ENCODE measurements at places on chromosomes 1 and 21.

GRCh38 chr1:25599969-25600610, 16.5 kb upstream of the MAN1C1 start:
- DNase-seq: no peak

GRCh38 chr1:17486242-17486641, 46.8 kb upstream of the RCC2 start:
- no peak for DNase-seq

DNA sequence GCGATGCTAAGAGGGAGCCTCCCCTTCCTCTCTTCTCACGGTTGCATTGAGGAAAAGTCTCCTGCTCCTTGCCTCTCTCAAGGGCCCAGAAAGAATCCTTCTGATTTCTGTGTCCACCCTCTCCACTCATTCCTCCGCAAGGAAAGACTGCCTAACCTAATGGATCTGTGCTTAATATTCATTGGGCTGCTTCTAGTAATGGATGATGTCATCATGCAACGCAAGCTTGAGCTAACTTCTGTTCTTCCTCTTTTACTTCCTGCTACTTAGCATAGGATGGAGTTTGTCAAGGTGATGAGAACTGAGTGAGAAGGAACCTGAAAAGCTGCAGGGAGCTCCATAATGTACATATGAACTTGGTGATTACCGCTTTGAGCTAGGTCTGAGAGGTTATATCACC, 35.2 kb upstream of the HMGB4 start:
- no peak for DNase-seq

- no peak for DNase-seq
Observed at GRCh38 chr1:34713443-34713842, 41.4 kb upstream of the GJB5 start.

DNA sequence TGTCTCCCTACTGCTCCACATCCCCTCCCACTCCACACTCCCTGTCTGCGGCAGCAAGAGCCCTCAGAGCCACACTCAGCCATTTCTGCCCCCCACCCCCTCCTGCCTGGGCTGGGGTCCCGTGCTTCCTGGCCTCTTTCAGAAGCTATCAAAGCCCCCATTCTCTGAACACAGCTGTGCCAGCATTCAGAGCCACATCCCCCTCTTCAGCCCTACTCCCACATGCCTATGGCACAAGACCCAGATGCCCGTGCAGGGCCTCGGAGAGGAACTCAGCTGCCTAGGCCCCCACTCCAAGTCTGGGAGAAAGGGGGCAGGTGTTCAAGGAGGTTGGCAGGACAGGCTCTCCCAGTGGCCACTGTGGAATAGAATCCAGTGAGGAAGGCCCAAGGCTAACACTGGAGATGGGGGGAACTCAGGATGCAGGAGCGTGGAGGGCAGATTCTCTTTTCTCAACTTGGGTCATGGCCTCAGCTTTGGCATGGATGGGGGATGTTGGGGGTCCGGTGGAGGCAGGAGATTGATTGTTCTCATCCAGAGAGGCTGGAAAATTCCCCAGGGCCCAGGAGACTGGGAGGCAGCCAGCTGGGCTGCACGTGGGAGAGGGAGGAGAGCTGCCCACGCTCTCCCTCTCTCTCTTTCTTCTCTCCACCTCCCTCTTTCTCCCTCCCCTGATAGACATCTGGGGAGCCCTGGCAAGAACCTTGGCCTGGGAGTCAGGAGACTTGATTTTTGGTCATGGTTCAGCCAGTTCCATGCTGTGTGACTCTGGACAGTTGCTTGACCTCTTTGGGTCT, 3.5 kb upstream of the BCAN start:
- DNase-seq: no peak

DNA sequence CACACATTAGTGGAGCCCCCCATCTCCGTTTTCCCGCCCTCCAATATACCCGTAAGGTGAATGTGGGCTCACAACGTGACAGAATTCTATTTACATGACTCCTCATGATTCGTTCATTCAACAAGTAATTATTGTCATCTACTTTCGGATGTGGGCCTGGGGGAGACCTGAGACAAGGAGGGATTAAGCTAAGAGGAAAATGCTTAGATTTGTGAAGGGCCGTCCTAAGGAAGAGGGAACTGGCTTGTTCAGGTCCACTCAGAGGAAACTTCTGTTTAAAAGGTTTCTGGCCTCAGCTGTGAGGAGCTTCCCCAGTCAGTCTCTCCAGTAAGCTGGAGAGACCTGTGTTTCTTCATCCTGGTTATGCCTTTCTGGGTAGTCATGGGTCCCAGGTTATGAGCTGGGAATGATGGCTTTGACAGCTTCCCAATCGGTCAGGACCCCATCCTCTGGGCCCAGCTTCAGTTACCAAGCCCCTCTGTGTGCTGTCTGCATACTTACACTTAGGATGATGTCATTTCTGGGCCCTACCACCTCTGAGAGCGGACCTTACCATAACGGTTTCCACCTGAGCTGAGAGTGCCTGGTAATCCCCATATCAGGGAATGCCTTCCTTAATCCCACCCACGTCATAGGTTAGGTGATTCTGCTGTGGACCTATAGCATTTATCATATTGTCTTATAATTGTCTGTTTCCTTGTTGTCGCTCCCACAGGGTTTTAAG, 687 bp upstream of the ERI3 start:
- no peak for DNase-seq

- DNase-seq: no peak
Observed at GRCh38 chr1:160217481-160218051, 12.4 kb downstream of the PEA15 start.

- DNase-seq: no peak
Observed at GRCh38 chr1:83822208-83822607, 176.7 kb downstream of the TTLL7 start.

DNA sequence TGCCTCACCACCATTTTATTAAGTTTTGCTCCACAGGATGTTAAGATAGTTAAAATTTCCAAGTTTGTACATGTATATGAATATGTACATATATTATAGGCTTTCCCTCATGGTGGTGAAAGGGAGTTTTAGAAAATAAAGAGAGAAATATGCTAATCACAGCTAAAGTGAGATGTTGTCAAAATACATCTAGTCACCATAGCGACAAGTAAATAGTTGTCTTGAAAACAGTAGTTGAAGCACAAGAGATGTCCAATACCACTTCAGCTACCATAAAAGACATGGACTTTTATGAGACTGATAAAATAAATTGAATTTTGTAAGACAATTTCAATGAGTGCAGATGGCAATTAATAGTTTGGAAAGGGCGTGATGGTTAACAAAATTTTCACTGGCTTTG, 1600.0 kb downstream of the BRINP3 start:
- no peak for DNase-seq

GRCh38 chr21:39504230-39504629, 52.5 kb downstream of the SH3BGR start:
- DNase-seq: no peak

DNA sequence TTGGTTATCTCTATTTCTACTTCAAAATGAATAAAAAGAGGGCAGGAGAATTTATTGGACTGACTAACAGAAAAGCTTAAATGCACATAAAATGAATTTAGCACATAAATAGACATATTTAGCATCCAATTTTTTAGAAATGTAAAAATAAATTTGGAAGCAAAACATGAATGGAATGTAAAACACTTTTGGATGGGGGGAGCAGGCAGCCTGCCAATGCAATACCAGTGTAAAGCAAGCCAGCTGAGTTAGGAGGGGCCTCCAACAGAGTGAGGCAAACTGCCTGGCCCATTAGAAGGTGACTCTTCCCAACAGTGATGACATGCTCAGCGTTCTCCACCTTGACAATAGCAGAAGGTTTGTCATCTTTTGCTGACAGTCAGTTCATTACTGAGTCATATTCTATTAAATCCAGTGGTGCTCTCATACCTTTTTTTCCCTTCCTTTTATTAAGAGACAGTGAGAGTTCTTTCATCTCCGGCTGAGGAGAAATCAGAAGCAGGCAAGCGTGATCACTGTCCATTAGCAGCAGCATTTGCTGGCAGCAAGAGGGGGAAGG, 19.5 kb upstream of the EXO1 start:
- no peak for DNase-seq

DNA sequence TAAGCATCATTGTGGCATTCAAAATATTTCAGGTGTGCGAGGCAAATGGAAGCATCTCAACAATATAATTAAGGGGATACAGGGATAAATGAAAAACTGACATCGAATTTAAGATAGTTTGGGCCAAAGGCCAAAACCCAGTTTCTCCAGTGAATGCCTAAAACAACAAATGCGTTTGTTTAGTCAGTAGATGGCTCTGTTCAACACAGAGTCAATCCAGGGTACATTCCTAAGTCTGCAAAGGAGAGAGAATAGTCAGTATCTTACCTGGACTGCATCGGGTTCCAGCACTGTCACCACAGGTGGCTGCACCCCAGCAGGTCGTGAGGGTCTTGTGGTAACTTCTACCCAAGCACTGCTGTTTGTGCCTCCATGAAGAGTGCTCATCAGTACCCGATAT, 321.1 kb downstream of the KCTD3 start:
- no peak for DNase-seq

DNA sequence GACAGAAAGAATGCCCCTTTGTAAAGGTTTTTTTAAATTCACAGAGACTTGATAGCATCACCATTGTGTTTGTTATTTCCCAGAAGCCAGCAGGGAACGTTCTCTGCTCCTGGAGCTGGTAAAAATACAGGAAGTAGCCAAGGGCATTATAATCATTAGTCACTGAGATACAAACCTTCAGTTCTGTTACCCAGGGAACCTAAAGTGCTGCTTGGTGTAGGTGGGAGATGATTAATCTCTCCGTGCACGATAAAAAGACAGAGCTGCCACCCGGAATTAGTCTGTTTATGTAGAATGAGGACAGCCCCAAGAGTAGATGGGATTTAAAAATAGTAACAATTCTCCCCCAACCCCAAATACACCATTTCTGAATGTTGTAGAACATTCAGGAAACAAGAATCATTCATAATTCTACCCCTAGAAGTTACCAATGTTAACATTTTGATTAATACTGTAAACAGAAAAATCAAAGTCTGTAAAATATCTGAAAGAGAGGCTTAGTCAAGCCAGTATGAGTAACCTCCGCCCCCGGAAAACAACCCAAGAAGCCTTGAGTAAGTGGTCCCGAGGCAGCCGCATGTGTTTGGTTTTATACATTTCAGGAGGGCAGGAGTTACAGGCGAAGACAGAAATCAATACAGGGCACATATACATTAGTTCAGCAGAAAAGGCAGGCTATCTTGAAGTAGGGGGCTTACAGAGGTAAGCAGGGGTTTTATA, 45.3 kb upstream of the CTBS start:
- DNase-seq: no peak

- DNase-seq: no peak
Observed at GRCh38 chr1:170662561-170663403, 1.1 kb upstream of the PRRX1 start.

DNA sequence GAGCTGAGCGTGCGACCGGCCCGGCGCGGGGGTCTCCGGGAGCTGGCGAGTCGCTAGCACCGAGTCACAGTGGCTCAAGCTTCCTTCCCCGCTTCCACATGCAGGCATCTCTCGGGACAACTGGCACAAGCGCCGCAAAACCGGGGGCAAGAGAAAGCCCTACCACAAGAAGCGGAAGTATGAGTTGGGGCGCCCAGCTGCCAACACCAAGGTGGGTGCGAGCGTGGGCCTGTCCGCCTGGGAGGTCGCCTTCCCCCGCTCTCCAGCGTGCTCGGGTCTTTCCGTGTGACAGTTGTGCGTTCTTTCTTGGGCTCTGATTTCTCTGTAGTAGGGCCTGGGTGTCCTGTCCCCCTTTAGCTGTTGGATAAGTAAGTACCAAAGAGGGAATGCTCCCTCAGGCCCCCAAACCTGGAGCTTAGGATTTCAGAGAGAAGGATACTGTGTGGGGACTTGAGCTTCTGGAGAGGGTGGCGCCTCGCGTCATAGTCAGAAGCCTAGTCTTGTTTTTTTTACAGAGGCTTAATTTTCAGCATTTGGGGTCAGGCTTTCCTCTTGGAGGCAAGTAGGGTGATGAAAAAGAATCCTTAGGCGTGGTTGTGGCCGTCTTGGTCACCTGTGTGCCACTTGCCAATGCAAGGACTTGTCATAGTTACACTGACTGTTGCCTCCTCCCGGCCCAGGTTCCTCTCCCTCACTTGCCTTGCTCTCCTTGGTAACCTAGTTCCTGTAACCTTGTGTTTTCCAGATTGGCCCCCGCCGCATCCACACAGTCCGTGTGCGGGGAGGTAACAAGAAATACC, 790 bp downstream of the RPS8 start:
- DNase-seq: no peak

DNA sequence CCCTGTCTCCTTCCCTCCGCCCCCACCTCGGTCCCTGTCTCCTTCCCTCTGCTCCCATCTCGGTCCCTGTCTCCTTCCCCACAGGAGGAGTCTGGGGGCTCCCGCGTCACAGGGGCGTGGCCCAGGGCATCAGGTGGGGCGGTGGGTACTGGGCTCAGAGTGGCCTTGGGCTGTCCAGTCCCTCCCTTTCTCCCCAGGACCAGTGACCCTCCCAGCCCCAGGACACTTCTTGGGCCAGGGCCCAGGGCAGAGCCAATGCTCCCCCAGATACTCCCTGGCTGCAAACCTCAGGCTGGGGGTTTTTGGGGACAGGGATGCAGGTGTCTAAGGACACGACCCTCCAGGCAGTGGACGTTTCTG, 6.8 kb upstream of the RNF223 start:
- DNase-seq: no peak

- DNase-seq: no peak
Observed at GRCh38 chr1:200784576-200784975, 45.9 kb downstream of the CAMSAP2 start.

- DNase-seq: no peak
Observed at GRCh38 chr1:219927956-219928790, at the start of gene SLC30A10. SLC30A10 (minus strand) TSS chr1:219928557; CDS start chr1:219928440, 117 bp downstream.

DNA sequence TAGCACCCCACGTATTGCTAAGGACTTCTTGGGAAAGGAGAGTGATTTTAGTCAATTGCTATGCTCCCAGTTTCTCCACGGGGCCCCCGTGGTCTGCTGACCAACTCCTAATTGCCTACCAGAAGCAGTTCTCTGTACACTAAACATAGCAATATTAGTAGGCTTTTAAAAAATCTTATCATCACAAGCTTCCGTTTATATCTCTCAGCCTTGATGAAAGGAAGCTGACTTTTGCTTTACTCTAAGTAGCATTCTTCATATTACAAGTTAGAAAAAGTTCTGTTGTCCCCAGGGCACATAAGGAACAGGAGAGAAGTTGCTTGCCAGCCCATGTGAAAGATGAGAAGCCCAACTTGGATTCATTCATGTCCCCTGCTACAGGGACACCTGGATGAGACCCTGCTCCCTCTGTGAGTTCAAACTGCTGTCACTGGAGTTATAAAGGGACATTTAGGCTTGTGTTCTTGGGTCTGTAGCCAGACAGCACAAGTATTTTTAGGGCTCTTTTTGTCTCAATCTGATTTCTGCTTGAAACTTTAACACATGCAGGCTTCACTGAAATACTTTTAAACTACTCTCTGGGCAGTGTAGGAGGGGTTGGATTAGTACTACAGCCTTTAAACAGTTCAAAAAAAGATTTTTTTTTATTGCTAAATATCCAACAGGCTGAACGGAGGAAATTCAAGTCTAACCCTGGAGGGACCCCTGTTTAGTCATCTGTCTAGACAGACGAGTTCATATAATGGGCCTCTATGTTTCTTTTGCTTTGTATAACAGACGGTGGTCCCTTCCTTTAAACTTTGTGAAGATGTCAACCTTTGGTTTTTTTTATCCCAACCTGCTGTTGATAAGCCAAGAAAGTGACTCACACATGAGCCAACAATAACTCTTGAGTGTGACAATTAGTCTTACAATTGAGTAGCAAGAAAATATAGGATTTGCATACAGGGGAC, 29.5 kb downstream of the TGFB2 start:
- no peak for DNase-seq

GRCh38 chr1:64962441-64962840, 3.9 kb downstream of the JAK1 start:
- no peak for DNase-seq

GRCh38 chr1:21775985-21776562, 6.9 kb downstream of the USP48 start:
- DNase-seq: no peak

Data from stimulated activated CD8-positive, alpha-beta memory T cell treated with anti-CD3 and anti-CD28 coated beads, Interleukin-4, amount 100 ng/mL, for 1 hour (primary cell).